ENCODE measurements at places on chromosomes 12 and 14.

DNA sequence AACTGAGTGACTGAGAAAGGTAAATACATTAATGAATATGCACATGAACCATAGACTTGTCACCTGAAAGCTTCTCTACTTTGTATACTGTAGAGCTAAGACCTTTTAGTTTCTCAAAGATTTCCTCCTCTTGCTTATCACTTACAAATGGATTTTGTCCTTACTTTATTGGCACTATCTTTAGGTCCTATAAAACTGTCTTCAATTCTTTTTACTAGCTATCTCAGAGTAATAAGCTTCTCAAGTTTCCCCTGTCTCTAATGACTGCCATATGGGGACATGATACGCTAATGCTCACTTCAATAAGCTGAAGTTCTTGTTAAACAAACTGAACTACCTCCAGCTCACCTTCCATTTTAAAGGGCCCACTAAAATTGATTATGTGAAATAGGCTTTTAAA is 468.2 kb upstream of the CCDC196 start:
- DNase-seq, result no peak

GRCh38 chr14:67622675-67623074 is 3.0 kb downstream of the ARG2 start:
- no peak for DNase-seq

GRCh38 chr14:28754209-28754985 is 12.2 kb upstream of the FOXG1 start:
- DNase-seq, result no peak

DNA sequence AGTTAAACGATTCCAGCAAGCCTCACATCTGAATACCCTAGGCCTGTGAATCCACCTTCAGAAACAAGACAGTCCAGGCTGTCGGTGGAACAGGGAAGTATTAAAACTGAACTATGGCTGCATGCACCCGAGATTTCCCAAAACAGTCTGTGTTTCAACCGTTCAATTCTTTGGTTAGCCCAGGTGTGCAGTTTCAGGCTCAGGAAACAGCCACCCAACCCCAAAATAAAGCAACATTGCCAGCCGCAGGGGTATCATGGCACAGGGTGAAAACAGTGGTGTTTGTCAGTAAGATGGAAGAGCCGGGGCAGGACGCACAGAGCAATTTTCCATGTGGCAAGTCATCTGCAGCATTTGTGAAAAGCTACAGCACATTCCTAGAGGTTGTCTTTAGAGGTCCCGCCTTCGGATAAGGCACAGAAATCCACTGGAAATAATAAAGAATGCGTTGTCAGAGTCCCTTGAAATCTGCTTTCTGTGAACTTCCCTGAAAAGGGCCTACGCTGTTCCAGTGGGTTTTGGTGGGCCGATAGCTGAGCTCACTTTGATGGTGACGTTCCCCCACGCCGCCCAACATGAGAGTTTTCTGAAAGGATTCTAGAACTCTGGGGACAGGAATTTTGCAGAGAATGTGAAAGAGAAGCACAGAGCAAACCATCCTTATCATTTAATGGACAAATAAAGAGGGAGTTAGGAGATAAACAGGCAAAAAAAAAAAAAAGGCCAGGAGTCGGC is 84.9 kb downstream of the BCL11B start:
- no peak for DNase-seq

GRCh38 chr14:77681196-77682157 is 26.3 kb downstream of the ALKBH1 start:
- no peak for DNase-seq

Data from stimulated activated CD4-positive, alpha-beta T cell treated with anti-CD3 and anti-CD28 coated beads, Interleukin-12 subunit alpha, Interleukin-12 subunit beta, amount 100 ng/mL, for 24 hours (primary cell).